ENCODE measurements at places on chromosomes 5 and 9. TPM values are rescaled to one million over a fixed set of nuclear protein-coding genes. Genes with fewer than 3 reads are reported as not detected.

Gene NOP16
- total RNA-seq, result 9.1 TPM

Gene CD274
- total RNA-seq, result 0.31 TPM

Gene PLAC8L1
- not detected for total RNA-seq

Gene SH3RF2
- 0.94 TPM for total RNA-seq

Gene CARTPT
- 0.63 TPM for total RNA-seq

Gene IFNA13
- not detected for total RNA-seq

Gene PCDHB12
- 36.9 TPM for total RNA-seq

Gene BARHL1
- total RNA-seq, result not detected

Gene FCHO2
- total RNA-seq, result 76.7 TPM

Gene STC2
- 1.9 TPM for total RNA-seq

Gene TMEFF1
- total RNA-seq, result 58.5 TPM

Gene ZBED3
- total RNA-seq, result 4.4 TPM

Gene JAKMIP2
- 75.7 TPM for total RNA-seq

Gene KIF2A
- 333 TPM for total RNA-seq
